ENCODE measurements at places on chromosomes 16 and 17. TPM values are rescaled to one million over a fixed set of nuclear protein-coding genes. Genes with fewer than 3 reads are reported as not detected.

DNA sequence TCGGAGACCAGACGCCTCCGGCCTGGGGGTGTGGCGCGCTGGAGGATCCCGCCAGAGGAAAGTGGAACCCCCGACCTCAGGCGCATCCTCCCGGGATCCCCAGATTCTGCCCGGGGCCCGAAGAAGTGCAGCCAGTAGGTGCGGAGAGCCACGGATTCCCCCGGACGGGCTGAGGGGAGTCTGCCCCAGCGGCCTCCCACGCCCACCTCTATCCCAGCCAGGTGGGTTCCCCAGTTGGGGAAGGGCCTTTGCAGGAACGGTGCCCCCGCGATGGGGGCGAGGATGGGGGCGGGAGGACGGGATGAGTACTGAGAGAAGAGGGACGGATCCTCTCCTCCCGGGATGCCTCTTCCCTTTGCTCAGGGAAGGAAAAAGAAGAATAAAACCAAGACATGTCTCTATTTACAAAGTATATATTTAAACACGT, 5.1 kb downstream of the CBX8 start:
- no peak for DNase-seq

GRCh38 chr16:85570735-85571562, 42.2 kb upstream of the GSE1 start:
- DNase-seq, result no peak

DNA sequence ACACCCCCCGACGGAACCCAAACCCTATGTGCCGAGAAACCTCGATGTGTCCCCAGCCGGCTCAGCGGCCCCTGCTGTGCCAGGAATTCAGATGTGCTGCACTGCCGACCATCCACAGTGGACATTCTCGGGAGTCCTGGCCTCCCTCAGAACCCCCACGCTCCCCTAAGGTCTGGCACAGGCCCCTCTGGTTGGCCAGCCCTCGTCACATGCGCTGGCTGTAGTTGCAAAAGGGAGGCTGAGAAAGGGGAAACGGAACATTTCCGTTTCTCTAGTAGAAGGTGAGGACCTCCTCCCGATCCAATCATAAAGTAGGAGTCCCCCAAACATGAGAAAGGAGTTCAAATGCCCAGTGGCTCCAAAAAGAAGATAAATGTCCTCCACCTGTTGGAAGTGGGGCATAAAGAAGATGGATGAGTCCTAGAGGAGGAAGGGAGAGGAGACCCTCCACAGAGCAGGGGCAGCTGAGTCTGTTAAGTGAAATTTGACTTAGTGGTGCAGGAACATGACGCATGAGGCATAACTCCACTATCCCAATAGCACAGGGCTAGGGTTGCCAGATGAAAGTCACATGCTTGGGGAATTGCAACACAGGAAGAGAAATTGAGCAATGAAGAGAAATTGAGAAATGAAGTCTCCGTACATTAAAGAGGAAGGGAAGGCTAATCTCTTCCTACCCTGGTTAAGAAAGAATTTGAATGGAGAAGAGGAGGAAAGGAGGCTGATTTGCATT, 49.3 kb upstream of the WSB1 start:
- DNase-seq, result peak; percentile 94

DHX40 gene
- total RNA-seq, result 127 TPM

DNA sequence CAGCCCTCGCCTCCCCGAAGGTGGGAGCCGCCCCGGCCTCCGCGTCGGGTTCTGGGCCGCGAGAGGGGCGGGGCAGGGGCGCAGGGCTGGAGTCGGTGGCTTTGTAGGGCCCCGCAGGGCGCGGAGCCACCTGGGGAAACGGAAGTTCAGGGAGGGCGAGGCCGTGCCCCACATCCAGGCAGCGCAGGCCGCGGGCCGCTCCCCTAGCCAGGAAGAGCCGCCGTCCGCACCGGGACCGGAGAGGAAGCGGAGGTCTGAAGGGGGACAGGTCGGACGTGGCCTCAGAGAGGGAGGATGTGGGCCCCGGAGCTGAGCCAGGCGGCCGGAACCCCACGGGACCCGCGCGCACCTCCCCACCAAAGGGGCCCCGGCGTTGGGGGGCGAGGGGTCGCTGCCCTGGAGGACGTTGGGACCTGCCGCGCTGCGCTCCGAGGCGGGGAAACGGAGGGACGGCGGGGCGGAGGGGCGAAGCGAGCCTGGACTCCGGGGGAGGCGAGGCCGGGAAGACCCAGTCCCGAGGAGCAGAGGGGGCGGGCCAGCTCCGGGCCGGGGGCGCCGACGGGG, 482 bp upstream of the SLC16A3 start:
- no peak for DNase-seq

DNA sequence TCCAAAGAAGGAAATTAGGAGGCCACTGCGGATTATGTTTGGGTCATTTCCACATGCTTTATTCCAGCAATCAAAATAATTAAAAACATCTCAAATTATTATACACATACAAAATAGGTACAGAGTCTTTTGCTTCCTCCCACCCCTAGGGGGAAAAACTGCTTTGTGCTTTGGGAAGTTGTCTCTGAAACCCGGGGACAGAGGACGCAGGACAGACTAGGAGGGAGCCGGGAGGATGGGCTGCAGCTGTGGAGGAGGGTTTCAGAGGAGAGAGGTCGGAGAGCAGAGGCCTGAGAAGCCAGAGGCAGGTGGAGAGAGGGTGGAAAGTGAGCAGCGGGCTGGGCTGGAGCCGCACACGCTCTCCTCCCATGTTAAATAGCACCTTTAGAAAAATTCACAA, 17.4 kb downstream of the COL1A1 start:
- no peak for DNase-seq

DNA sequence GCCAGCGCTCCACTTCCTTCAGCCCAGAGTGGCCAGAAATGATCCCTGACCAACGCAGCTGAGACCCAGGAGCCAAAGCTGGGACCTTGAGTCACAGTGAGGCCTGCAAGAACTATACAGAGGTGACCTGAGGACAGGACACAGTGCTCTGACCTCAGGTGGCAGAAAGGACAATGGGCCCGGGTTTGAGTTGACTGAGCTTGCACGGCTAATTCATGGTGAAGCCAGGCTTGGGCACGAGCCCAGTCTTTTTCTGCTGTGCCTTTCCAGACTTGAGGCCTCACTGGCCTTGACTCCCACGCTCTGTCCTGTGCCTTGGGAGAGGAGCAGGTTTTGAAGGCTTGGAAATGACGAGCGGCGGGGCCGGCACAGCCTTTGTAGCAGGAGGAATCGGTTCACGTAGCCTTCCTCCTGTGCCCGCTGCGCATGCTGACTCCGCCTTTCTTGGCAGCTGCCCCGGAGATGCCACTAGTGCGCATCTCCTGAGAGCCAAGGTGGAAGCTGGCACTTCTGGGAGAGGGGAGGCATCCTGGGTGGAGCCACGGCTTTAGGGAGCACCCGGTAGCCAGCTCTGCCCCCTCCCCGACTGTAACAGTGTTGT, 34.9 kb downstream of the NDEL1 start:
- DNase-seq, result peak; percentile 62

DNA sequence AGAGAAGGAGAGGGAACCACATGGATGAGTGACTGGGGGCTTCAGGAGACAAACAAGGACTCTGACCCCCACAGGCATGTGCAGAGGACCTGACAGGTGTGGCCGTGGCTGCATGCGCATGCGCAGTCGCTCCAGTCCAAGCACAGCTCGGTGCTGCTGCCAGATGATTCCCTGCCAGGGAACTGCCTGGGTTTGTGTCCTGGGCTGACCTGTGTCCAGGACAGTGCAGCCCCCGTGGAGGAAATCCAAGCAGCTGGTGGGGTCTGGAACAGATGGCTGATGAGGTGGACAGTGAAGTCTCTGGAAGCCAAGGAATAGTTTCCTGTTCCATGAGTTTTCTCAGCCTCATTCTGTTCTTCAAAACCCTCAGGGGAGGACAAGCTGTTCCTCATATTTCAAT, 27.3 kb downstream of the LASP1 start:
- DNase-seq, result no peak

GRCh38 chr16:85387171-85387507, 226.0 kb upstream of the GSE1 start:
- no peak for DNase-seq

CCL7 gene
- total RNA-seq, result not detected

TNFRSF13B gene
- not detected for total RNA-seq

GRCh38 chr16:88908307-88908706, 41.8 kb upstream of the PABPN1L start:
- DNase-seq, result no peak

- DNase-seq, result no peak
These were observed 22.9 kb upstream of the C1QL1 start for GRCh38 chr17:44990994-44991393.

DNA sequence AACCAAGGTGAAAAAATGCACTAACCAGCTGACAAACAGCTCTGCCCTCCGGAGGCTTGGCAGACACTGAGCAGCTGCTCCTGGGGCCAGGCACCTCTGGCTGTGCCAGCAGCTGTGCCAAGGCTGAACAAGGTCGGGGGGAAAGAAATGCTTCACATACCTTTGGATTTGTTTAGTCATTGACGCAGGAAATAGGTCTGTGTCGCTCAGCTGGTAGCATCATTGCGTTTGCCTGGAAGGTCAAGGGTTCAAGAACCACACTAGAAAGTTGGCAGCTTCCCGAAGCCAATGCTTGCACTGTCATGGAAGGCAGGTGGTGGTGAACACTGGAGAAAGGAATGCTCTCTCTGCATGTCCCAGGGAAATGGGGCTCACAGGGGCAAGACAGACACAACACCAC, 63.5 kb downstream of the PCTP start:
- peak; percentile 54 for DNase-seq

DNA sequence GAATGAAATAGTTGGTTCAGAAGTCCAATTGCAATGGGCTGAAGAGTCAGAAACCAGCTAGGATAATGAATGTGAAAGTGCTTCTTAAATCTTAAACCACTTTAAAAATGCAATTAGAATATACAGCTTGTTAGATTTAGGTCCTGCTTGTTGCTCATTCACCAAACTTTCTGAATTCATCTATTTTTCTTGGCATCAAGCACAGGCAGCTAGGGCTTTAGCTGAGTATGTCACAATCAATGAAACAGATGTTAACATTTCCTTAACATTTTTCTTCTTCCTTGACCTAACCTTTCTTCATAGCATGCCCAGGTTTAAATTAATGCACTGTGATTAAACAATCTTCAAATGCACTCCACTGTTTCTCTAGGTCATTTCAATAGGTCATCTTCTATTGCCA, 14.4 kb downstream of the KIF2B start:
- peak; percentile 71 for DNase-seq

GRCh38 chr17:8894202-8894671, 26.8 kb upstream of the PIK3R6 start:
- no peak for DNase-seq

- DNase-seq, result peak; percentile 95
These were observed 6.0 kb upstream of the KCNH6 start for GRCh38 chr17:63516910-63517824.

- DNase-seq, result peak; percentile 59
These were observed 136.9 kb downstream of the MAP2K6 start for GRCh38 chr17:69551212-69552010.

DNA sequence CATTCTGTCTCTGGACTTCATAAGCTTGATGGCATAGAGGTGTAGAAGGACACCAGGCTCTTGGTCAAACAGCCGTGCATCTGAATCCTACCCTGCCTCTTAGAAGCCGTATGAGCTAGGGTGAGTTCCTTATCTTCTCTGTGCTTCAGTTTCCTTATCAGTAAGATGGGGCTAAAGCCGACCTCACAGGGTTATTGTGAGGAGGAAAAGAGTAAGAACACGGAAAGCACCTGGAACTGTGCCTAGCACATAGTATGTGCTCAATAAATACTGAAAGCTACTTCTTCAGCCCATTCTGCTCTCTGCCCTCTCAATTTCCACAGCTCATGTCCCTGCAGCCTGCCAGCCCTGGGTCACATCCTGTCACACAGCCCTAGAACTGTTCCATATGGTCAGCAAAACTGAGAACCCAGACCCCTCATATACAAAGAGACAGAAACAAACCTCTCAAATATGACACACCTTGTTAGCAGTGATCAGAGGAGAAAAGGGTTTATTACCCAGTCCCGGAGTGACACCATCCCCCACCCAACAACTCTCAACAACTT, 17.0 kb upstream of the UBTF start:
- DNase-seq, result no peak

DNA sequence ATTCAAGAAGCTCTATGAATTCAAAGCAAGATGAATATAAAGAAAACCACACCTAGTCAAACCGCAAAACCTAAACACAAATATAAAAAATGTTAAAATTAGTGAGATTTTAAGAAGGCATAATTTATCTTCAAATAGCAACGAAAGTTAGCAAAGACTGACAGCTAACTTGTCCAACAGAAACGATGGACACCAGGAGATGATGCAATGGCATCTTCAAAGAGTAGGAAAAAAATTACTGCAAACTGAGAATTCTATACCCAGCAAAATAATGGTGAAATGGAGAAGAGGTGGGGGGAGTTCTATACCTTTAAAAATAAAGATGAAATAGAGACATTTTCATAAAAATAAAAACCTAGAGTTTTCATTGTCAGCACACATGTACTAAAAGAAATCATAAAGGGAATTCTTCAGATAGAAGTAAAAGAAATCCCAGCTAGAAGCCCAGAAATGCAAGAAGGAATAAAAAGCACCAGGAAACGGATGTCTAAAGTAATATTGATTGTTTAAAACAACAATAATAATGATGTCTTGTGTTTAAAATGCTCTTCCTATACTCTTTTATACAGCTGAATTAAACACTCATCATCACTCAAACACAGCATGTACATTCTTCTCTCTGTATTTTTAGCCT, 24.6 kb upstream of the TANC2 start:
- DNase-seq, result no peak

USH1G gene
- total RNA-seq, result not detected

DNA sequence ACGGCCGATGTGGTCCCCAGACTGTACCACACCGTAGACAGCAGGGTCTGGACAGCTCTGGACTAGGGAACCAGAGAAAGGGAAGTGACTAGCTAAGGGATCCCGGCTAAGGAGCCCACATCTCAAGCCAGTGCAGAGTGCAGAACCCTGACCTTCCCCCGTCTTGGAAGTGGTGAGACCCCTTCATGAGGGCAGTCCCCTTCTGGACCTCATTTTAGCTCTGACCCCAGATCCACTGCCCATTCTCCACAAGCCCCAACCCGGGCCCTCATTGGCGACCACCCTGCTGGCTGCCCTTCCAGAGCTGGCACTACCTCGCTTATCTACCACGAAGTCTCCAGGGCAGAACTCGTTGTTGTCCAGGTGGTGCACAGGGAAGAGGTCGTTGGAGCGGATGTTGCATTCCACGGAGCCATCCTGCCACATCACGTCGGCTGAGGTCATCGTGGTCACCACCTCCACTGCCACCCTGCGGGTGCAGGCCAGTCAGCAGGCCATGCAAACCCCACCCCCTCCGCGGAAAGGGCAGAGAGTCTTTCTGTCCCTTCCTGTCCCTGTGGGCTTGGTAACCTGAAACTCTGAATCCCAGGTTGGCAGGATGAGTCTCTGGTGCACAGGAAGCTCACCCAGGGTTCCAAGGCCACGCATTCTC, 14.2 kb downstream of the SPHK1 start:
- DNase-seq, result no peak

GRCh38 chr17:36937959-36938565, 787 bp downstream of the LHX1 start:
- DNase-seq, result peak; percentile 75
